Thymus (tissue), 14 donors: ENCODE measurements at places on chromosomes 5 and 9.

- DNase-seq, result no peak
These were observed 29.8 kb downstream of the DAB2 start for GRCh38 chr5:39394946-39395345.

DNA sequence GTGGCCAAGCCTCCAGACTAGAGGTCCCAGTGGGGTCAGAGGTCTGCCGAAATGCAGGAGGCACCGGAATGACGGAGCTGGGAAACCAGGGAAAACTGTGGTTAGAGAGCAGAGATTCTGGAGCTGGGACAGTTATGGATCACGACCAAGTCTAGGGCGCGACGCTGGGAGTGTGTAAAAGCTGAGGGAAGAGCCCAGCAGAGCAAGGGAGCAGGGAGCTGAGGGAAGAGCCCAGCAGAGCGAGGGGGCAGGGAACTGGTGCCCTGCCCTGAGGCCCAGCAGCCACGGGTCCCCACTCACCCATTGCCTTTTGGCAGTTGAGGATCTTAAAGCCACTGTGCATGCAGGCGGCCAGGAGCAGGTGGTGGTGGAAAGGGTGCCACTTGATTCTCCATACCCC is 12.5 kb downstream of the MRPL41 start:
- DNase-seq, result no peak

GRCh38 chr5:168372356-168372946 is 81.0 kb downstream of the WWC1 start:
- no peak for DNase-seq

DNA sequence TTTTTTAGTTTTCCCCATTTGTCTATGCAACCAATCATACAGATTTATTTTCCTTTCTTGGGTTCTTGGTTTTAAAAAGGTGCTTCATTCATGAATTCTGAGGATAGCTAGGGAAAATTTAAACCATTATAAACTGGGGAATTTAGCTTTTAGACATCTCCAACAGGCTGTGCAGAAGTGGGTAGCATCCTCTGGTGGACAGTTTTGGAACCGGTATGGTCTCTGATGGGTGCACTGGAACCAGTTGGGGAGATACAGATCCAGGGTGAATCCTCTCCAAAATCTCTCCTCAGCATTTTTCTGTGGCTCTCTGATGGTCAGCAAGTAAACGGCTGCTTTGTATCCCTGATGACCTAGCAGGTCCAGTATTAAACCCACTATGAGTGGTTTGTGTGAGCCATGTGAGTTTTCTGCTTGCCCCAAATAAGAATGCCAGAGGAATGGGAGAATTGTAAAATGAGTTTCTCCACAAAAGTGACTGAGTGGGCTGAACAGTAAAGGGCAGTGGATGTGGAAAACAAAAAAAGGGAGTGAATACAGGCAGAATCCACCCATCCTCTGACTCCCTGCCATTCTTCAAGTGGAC is 9.1 kb upstream of the DNAJC25 start:
- no peak for DNase-seq

DNA sequence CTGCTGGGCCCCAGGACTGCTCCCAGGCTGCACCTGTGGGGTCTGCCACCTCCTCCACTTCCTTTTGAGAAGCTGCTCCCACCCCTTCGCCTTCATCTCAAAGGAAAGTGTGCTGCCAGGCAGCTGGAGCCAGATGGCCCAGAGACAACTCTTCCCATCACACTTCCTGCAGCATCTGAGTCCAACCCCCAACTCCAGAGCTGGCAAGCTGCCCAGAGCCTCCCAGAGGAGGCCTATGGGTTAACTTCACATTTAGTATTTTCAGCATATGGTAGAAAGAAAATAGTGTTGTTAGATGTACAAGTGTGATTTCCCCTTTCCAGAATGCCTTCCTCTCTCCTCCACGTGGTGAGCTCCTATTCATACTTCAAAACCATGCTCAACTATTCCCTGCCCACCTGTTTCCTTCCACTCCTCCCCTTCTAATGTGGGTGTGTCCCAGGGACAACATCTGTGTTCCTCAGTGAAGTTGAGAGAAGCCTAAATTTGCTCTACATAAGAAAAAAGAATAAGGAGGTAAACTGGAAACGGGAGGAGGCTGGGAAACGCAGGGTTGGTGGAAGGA is 38.6 kb upstream of the KCNMB1 start:
- DNase-seq, result no peak

- no peak for DNase-seq
These were observed 110.7 kb upstream of the MAMDC2 start for GRCh38 chr9:69932901-69933300.

DNA sequence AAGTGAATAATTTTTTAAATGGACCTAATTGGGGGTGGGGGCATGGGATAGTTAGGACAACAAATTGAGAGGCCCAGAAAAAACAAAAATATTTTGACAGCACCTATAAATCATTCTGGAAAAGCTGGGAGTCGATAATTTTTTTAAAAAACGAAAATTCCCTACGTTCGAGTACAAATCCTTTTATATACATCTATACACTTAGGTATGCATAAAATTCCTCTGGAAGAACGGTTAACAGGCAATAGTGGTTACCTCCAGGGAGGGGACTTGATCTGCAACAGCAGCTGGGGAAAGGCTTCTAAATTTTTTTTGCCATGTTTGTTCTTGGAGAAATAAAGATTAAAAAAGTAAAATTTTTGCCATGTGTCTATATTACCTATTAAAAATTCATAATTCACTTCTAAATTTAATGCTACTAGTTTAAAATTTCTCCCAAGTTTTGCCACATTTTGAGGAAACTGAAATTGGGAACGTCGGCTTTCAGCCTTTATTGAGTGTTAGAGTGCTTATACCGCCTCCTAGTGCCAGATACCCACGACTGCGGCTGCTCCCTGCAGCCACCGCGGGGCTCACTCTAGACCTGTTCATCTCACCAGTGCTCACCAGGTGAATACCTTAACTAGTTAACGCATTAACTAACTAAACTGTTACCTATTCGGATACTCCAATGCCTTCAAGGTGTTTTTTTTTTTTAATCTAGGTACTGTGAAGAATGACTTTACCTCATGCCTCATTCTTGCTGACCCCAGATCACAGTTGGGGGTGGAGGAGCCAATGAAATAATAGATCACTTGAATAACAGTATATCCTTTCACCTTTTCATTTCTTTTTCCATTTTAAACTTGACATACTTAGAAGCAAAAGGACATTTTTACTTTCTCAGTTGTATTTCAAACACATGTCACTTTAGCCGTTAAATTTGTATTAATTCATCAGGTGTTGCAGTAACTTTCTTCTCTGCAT is 1.8 kb upstream of the BHMT start:
- no peak for DNase-seq

GRCh38 chr9:136368190-136368589 is 4.6 kb upstream of the DNLZ start:
- DNase-seq, result no peak

- no peak for DNase-seq
These were observed 662.9 kb upstream of the ZNF608 start for GRCh38 chr5:125409234-125409860.

- DNase-seq, result no peak
These were observed 129.8 kb downstream of the TMEM174 start for GRCh38 chr5:73302797-73303147.

DNA sequence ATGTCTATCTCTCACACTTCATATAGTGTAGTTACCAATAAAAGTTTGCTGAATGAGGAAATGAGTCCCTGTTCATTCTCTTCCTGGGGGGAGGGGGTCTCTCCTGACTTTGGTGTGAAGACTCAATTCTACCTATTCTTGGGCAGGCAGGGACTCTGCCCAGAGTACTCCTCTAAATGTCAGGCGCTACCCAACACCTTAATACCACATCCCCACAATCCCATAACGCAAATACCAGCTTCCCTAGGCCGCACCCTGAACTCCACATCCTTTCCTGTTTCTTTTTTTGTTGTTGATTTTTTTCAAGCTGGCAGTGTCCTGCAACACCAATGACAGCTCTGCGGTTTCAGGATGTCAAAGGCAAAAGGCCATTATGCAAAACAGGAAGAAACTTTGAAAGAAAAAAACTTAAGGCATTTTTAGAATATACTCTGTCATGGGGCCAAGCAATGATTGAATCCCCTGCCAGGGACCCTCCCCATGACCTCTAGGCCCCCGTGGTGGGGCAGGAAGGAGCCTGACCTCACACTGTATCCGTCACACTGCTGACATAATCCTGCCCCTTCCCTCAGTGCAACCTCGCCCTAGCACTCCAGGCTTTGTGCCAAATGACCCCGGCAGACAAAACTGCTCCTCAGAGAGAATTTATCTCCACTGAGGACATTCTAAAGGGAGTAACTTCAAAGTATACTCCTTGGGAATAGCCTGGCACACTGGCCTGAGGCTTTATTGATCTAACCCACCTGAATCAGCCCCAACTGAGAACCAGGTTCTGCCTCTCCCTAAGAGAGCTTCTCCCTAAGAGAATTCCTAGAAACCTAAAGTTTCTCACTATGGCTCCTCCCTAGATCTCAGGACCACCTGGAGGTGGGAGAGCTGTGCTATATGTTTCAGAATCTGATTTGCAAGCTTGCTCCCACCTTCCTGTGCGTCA is 8.0 kb downstream of the B4GALT1 start:
- no peak for DNase-seq

GRCh38 chr9:125412166-125412565 is 150.5 kb downstream of the GAPVD1 start:
- DNase-seq, result no peak

GRCh38 chr5:90563108-90563507 is 4.5 kb downstream of the ADGRV1 start:
- no peak for DNase-seq
